ENCODE measurements at places on chromosomes 4 and X.

DNA sequence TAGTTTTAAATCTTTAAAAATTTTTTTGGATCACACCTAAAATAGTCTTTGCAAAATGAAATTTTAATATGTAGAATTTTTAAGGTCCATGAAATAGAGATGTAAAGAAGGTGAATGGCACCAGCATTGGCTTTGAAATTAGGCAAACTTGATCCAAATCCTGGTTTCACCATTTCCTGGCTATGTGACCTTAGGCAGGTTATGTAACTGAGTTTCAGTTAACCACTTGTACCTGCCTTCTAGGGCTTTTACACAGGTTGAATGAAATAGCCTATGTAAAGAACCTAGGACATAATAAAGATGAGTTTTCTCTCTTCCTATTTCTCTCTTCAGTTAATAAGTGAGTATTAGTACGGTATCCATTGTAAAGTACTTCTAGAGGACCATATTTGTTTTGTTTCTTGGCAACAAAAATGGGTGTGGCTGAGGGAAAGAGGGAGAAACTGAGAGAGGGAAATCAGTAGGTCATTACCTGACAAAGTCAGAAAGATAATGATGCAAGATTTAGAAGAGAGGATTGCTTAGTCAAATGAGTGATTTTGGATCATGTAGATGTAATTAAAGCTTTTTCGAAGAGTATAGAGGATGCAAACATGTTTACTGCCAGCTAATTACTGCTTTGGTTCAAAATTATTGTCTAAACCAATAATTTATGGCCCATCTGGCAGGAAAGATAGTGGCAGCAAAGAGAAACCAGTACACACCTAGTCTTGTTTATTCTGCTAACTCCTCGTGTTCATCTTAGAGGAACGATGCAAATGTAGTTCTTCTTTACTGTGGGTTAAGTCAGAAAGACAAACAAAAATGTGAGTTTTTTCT, 81.9 kb downstream of the PDLIM5 start:
- peak; percentile 77 for DNase-seq

DNA sequence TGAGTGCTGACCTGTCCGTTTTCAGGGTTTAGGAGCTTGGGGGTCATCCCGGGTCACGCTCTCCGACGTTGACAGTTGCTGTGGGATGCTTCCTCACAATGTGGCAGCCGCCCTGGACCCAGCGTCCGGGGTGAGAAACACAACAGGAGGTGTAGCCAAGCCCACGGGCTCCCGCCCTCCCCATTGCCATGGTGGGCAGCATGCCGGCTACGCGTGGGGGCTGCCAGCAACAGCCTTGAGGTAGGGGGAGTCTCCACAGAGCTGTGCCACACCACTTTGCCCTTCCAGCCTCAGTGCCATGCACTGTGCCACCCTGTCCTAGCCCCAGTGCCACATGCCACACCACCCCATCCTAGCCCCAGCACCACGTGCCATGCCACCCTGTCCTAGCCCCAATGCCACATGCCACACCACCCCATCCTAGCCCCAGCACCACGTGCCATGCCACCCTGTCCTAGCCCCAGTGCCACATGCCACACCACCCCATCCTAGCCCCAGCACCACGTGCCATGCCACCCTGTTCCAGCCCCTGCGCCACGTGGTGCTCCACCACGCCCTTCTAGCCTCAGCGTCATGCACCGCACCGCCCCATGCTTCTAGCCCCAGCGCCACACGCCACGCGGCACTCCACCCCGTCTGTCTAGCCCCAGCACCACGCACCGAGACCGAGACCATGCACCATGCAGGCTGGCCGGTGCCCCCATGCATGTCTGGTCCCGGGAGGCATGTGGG, 8.5 kb upstream of the HGFAC start:
- DNase-seq = no peak

DNA sequence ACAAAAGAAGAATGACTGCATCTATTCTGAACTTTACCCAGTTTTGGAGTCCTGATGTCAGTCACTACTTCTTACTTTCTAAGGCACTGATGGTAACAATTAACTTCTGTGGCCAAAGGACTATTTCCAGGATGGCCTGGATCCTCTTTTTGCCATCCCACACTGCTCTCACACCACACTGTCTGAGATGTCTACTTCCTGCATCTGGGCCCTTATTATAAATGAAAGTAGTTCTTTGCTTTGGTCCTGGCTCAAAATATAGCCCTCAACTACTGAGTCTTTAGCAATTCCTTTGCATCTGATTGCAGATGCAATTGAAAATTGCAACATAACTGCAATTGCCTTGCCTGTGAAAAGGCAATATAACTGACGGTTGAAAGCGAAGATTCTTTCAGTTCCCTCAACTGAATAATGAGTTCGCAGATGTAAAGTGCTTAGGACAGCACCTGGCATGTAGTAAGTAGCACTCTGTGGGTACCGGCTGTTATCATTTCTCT, 44.2 kb downstream of the COQ2 start:
- no peak for DNase-seq

DNA sequence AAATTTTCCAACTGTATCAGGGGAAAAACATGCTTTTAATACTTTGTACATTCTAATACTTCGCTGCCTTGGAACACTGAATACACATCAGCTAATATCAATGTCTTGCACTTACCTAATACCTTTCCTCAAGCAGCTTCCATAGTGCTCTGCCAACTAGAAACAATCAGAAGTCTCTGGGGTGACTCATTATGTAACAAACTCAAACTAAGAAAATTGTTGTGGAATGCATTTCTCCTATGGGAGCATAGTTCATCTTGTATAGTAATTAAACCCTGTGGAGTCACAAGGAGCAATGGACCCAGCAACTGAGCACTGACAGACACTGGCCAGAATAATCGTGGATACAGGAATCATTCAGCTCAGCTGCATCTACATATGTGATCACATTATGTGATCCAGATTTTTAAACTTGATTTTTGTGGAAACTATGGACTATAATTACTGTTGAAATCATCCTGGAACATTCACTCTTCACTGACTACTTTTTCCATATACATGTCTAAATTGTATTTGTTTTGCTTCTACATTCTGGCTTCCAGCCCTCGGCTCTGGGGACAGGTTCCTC, 496.9 kb downstream of the TMA16 start:
- no peak for DNase-seq

DNA sequence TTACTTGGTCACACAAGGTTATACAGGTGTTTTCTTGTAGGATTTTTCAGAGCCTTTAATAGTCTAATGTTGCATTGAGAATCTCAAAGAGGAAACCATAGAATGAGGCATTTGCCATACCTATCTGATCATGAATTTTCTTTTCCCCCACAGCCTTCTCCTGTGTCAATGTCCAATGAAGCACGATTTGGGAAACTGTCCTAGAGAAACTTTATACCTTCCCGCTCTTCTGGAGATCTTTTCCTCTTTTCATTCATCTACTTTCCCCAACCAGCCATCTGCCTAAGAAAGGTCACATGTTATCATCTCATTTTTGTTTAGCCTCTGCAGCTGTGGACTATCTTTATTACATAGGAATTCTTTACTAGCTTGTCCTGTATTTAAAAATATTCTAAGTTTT, 19.9 kb downstream of the VSIG4 start:
- DNase-seq = no peak

- no peak for DNase-seq
Measured at GRCh38 chr4:81164623-81165416, 50.2 kb downstream of the PRKG2 start.

- no peak for DNase-seq
Measured at GRCh38 chr4:21605006-21605405, 343.6 kb downstream of the KCNIP4 start.

- no peak for DNase-seq
Measured at GRCh38 chr4:141455651-141456050, 180.7 kb upstream of the IL15 start.

- DNase-seq = no peak
Measured at GRCh38 chr4:25448379-25449109, 71.5 kb downstream of the ANAPC4 start.

- DNase-seq = no peak
Measured at GRCh38 chr4:86586626-86587380, 7.3 kb upstream of the PTPN13 start.

GRCh38 chr4:6402566-6403399, 69.6 kb downstream of the PPP2R2C start:
- DNase-seq = no peak

GRCh38 chr4:117135634-117136354, 50.4 kb upstream of the TRAM1L1 start:
- DNase-seq = no peak

- no peak for DNase-seq
Measured at GRCh38 chr4:1821679-1822567, 28.8 kb downstream of the FGFR3 start.

All from NCI-H1105 treated with DMSO at 0.1 percent for 48 hours (cell line).